ENCODE measurements at places on chromosomes 5 and 9.

GRCh38 chr5:150119421-150120061 lies 33.2 kb upstream of the CSF1R start:
- DNase-seq: no peak

- DNase-seq: no peak
Measured at GRCh38 chr9:32841314-32841713, 58.0 kb downstream of the TMEM215 start.

GRCh38 chr9:113556877-113557593 lies 93.5 kb downstream of the RGS3 start:
- DNase-seq: no peak

GRCh38 chr5:78639791-78640190 lies 8.8 kb downstream of the LHFPL2 start:
- no peak for DNase-seq

DNA sequence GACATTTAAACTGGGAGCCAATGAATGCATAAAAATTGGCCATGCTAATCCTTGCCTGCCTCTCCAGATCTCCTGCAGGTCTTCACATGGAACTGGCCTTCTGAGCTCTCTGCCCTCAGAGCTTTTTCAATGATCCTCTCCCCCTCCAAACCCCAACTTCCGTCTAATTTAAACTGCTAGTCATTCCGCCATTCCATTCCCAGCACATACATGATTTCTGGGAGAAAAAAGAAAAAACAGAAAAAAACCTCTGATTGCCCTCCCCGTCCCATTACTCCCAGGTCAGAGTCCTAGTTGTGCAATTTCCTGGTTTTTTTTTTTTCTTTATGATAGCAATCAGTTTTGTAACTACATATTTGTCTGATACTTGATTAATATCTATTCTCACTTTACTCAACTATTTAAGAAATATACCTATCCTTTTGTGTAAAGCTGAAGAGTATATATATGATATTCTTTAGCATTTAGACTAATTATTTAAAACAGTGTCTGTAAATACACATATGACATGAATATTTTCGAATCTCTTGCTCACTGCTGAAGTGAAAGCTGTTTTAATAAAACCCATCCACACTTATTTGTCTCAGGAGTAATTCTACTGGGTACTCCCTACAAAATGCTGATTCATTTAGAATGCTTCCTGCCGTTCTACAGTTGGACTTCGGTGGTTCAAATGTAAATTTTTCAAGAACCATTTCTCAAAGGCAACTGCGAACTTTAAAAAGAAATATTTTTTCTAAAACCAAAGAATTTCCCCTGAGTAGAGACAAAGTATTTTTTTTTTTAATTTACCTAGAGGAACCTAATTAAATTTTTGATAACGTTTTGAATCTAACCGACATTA lies 1.6 kb downstream of the HINT1 start:
- no peak for DNase-seq

- DNase-seq: no peak
Measured at GRCh38 chr5:174798551-174798951, 74.2 kb downstream of the MSX2 start.
